ENCODE measurements at places on chromosomes 4 and X.

GRCh38 chr4:26809811-26810210 is 50.8 kb upstream of the STIM2 start:
- DNase-seq = no peak

DNA sequence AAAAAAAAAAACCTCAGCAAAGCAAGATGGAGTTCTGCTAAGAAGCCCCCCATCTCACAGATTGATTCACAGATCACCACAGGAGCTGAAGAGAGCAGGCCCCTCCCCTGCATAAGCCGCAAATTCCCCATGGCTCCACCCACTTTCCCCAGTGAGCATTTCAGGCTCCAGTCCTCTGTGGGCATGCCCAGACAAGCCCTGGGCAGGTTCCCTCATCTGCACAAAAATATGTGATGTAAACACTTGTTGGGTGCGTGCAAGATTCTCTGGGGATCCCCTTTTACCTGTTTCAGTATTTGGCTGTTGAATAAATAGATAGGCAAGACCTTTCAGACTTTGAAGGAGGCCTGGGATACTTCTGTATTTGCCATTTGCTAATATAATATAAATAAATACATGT is 514.3 kb downstream of the PCDH7 start:
- DNase-seq = no peak

GRCh38 chr4:170049766-170050165 is 23.6 kb upstream of the MFAP3L start:
- no peak for DNase-seq

GRCh38 chr4:36325499-36325898 is 44.1 kb downstream of the DTHD1 start:
- no peak for DNase-seq

DNA sequence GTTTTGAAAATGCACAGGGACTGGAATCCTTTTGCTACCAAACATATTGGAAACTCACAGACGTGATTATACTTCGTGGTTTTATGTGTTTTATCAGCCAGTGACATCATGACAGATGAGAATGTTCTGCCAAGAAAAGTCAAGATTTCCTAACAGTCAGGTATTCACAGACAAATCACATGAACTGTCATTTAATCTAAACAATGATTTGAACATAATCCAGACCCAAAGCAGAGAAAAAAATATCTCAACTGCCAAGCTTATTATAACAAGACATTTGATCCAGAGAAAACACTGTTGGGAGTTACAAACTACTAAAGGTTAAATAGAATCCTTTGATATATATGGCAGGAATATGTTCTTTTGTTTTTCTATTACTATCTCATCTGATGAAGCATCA is 635.9 kb upstream of the FRG1 start:
- DNase-seq = no peak

DNA sequence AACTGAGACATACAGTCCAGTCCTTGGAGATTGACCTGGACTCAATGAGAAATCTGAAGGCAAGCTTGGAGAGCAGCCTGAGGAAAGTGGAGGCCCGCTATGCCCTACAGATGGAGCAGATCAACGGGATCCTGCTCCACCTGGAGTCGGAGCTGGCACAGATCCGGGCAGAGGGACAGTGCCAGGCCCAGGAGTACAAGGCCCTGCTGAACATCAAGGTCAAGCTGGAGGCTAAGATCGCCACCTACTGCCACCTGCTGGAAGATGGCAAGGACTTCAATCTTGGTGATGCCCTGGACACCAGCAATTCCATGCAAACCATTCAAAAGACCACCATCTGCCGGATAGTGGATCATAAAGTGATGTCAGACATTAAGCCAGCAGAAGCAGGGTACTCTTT is 20.4 kb upstream of the FRMPD3 start:
- DNase-seq = no peak

GRCh38 chr4:185896817-185897488 is 85.0 kb upstream of the SORBS2 start:
- no peak for DNase-seq

- peak; percentile 18 for DNase-seq
Measured at GRCh38 chr4:48578132-48578968, 88.3 kb downstream of the ZAR1 start.

DNA sequence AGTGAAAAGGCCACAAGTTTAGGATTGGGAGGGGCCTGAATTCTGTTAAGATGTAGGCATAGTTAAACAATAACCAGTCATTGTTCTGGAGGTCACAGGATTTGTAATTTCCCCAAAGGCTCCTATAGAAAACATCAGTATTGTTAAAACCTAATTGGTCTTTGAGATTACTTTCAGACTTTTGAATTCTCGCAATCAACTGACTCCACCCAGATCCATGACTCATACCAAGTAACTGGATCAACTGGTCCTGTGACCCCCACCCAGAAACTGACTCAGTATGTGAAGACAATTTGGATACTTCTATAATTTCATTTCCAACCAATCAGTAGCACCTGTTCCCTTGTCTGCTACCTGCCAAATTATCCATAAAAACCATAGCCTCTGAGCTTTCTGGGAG is 28.4 kb downstream of the MAGEB16 start:
- DNase-seq = no peak

DNA sequence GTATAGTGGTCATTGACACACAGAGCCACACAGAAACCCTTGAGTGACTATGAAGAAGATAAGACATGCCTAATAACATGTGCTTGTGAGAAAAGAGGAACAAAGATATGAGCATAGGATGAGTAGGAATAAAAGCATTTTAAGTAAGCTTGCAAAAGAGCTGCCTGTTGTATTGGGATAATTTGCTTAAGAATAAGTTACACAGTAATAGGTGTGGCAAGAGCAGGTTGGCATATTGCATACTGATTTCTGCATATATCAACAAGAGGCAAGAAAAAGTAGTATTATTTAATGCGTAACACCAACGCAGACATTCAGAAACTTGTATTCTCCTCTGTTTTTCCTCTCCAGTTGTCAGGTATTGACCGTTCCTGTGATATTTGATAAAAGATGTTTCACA is 111.5 kb upstream of the UGT8 start:
- no peak for DNase-seq

- no peak for DNase-seq
Measured at GRCh38 chr4:113732-114131, 10.6 kb upstream of the ZNF718 start.

DNA sequence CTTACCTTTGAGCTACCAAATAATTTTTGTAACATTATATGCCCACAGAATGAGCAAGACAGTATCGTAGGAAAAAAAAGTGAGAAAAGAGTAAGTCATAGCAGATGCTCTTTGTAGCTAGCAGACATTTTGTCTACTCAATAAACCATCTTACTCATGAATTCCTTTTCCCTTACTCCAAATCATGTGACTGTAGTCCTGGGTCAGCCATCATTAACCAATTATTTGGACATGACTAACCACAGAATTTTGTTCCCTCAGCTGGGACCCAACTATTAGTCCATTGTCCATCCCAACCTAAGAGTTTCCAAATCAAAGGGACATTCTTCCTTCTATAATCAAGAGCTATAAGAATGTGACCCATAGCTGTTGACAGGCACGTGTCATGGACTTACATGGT is 11.4 kb downstream of the UBE2D3 start:
- DNase-seq = no peak

DNA sequence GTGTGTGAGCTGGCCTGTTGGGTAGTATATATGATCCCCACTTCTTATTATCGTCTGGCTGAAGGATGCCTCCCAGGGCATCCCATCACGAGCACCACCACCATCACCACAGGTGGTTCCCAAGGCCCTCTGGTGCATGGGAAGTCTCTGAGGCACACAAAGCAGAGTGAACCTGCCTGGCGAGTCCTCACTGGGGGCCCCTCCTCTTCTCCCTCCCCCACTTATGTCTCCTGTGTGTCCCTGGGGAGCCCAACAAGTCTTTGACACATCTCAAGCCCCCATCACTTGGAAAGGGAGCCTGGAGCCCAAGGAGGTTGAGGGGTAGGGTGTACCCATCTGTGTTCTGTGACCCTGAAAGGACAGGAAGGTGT is 45.5 kb upstream of the NKX1-1 start:
- no peak for DNase-seq

GRCh38 chr4:89156174-89156914 is 45.0 kb downstream of the TIGD2 start:
- no peak for DNase-seq

- no peak for DNase-seq
Measured at GRCh38 chrX:3244955-3245354, 101.5 kb downstream of the MXRA5 start.

GRCh38 chr4:137651128-137651527 is 118.8 kb upstream of the PCDH18 start:
- DNase-seq = no peak

- no peak for DNase-seq
Measured at GRCh38 chr4:175297965-175298565, 379.9 kb downstream of the ADAM29 start.

DNA sequence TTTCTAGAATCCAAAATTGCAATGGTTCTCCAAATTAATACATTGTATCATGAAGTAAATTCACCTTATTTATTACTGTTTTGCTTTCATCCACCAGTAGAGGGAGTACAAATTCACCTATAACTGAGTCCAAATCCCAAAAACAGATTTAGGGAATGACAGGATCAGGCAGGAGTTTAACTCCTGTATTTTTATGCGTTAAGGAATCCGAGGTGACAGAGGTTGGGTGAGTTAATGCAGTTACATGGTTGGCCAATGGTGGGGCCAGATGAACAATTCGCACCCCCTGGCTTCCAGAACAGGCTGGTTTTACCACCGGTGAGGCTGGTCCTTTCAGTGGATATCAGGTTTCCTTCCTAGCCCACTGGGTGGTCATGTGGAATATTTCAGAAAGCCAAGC is 82.4 kb downstream of the MTNR1A start:
- no peak for DNase-seq

DNA sequence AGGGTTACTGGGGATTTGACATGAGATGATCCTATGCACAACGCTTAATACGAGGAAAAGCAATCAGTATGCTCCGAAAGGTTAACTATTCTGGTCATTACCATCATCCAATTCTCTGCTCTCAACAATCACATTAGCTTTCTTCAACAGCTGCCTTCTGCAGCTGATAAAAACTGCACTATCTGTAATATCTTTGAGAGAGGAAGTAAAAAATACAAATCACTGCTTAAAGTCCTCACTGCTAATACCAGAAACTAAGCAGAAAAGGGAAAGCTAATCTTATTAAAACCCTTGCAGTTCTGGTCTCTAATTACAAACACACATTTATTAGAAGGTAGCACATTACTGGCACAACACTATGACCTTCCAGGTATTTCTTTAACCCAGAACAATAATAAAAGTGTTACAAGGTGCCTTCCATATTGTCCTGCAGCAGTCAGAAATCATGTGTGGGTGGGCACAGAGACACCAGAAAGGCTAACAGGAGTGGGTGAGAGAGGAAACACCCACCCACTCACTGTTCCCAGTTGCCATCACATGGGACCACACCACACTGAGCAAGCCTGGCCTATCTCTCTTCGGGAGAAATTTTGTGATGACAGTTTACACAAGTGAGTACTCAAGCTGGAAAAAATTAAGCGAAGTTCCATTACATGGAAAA is 71.0 kb downstream of the RELL1 start:
- no peak for DNase-seq

- DNase-seq = no peak
Measured at GRCh38 chr4:2733844-2734574, 22.1 kb downstream of the TNIP2 start.

- no peak for DNase-seq
Measured at GRCh38 chr4:10045481-10045880, 24.2 kb upstream of the SLC2A9 start.

DNA sequence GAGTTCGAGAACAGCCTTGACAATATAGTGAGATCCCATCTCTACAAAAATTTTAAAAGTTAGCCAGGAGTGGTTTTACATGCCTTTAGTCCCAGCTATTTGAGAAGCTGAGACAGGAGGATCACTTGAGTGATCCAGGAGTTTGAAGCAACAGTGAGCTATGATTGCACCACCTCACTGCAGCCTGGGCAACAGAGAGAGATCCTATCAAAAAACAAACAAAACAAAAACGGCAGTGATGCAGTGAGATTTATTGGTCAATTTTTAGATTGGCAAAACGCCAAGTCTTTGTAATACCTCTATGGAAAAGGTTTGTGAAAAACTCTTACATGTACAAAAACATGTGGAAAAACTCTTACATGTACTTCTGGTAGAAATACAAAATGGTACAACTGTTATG is 91.3 kb downstream of the PTPN13 start:
- no peak for DNase-seq

DNA sequence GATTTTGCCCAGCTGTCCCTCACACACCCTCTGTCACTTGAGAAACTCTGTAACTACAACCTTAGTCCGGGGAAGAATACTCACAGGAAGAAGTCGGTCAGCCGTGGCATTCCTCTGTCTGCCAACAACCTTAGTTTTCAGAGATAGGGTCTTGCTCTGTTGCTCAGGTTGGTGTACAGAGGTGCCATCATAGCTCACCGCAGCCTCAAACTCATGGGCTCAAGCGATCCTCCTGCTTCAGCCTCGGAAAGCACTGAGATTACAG is 12.2 kb upstream of the SPCS3 start:
- DNase-seq = no peak

GRCh38 chr4:40204507-40205258 is 7.9 kb downstream of the RHOH start:
- no peak for DNase-seq

DNA sequence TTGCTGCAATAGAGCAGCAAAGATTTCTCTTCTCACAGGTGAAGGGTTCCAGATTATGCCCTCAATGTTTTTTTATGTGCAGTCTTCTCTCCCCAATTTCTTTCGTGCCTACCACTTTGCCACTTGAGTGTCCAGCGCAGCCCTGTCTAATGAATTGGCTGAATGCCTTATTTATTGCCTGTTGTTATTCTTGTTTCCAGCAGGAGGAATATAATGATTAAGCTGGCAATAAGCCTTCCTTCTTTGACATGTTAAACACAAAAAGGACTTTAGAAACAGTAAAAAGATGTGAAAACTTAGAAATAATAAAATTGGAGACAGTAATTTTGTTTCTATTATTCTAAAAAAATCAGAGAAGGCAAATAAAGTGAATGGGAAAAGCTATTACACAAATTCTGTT is 34.6 kb upstream of the FRAS1 start:
- DNase-seq = no peak

DNA sequence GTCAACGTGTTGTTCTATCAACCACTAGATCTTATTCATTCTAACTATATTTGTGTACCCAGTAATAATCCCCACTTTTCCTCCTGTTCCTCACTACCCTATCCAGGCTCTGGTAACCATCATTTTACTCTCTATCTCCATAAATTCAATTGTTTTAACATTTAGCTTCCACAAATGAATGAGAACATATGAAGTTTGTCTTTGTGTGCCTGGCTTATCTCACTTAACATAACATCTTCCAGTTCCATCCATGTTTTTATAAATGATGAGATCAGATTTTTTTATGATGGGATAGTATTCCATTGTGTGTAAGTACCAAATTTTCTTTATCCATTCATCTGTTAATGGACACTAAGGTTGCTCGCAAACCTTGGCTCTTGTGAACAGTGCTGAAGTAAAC is 59.9 kb upstream of the IBSP start:
- no peak for DNase-seq

- no peak for DNase-seq
Measured at GRCh38 chr4:114282937-114283336, 303.5 kb upstream of the ARSJ start.

GRCh38 chr4:61275241-61275640 is 75.1 kb downstream of the ADGRL3 start:
- no peak for DNase-seq
